ENCODE measurements at places on chromosomes 3 and 15. TPM values are rescaled to one million over a fixed set of nuclear protein-coding genes. Genes with fewer than 3 reads are reported as not detected.

DNA sequence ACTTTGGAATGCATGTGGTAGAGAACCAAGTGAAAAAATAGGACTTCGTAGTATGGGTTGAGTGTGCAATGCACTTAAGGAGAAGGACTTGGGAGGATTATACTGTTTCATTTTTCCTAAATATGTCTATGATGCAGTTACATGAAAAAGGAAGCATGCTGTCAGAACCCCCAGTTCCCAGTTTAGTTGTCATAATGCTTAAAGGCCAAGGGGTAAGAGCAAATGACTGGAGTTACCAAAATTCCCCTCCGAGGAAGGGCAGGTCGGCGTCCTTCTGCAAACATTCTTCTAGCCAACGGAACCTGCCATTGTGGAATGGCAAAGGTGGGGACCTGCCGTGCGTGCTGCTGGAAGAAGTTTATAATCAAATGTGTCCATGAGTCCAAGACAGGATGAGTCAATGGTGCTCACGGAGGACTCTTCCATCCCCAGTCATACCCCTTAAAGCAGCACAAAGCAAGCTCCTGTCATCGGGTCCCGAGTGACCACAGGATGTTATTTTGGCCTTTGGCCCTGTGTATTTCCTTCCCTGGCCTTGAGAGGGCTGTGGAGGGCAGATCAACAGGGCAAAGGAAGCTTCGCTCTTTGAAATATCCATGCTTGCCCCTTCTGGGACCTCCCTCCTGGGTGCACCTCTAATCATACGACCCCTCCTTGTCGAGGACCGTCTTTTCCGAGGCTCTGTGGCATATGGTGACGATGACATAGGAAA is 93.2 kb downstream of the SLCO3A1 start:
- DNase-seq: no peak

DNA sequence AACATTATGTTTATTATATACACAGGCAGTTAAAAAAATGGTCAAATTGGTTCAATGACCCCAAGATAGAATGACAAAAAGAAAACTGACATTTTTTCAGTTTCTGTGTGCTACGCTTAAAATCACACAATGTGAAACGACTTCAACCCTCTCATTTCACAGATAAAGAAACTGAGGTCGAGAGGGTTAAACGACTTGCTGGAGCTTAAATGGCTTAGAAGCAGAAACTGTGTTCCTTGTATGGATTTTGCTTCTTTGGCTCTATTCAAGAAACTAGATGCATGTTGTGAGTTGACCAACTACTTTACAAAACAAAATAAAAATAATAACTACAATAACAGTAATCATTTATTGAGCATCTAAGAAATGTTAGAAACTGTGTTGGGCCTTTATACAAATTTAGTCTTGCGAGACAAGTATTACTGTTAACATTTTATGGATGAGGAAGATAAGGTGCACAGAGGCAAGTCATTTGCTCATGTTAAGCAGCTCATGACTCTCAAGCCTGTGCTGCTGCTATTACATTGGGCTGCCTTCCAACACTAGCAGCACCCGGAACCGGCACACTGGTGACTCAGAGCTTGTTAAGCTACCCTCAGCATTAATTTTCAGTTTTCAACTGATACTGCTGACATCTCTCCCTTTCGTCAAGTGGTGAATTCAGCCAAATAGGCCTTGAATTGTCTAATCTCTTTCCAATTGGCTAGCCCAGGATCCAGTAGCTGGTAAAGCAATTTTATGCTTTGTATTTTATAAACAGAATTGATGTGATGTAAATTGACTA is 487.6 kb downstream of the NAALADL2 start:
- no peak for DNase-seq

DNA sequence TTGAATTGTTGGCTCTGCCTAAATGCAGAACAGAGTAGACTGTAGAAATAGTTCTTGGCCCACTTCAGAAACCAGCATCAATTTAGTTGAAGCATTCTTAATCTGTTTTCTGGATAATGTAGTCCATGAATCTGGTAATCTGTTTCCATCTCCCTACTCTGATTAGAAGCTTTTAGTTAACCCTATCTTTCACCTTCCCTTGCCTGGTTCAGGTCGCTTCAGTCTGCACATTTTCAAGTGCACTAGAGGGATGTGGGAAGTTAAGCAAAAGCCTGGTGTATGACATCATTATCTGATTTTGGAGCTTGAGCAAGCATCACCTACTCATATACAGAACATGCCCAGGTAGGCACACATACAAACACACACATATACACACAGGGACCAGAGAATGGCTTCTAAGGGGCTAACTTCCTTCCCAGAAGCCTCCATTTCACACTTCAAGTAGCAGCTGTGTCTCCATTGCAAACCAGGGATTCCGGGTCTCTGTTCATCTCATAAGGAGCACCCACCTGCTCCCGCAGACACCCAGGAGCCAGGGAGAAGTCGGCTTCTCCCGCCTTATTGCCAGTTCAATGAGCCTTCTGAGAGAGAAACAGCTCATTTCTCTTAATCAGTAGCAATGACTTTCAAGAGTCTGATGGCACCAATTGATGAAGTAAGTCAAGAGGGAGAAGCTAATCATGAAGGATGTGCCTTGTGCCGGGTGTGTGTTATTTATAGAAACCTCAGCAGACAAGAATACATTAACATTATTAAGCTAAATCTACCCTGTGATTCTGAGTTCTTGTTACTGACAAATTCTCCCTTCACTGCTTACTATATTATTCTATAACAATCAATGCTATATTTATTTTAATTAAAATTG is 347.9 kb upstream of the STAC start:
- DNase-seq: no peak

GRCh38 chr15:35358824-35359223 is 187.1 kb downstream of the DPH6 start:
- no peak for DNase-seq

GRCh38 chr15:31727612-31728011 is 302.7 kb upstream of the CHRNA7 start:
- no peak for DNase-seq

GRCh38 chr3:44108481-44108880 is 133.2 kb upstream of the TOPAZ1 start:
- no peak for DNase-seq

DNA sequence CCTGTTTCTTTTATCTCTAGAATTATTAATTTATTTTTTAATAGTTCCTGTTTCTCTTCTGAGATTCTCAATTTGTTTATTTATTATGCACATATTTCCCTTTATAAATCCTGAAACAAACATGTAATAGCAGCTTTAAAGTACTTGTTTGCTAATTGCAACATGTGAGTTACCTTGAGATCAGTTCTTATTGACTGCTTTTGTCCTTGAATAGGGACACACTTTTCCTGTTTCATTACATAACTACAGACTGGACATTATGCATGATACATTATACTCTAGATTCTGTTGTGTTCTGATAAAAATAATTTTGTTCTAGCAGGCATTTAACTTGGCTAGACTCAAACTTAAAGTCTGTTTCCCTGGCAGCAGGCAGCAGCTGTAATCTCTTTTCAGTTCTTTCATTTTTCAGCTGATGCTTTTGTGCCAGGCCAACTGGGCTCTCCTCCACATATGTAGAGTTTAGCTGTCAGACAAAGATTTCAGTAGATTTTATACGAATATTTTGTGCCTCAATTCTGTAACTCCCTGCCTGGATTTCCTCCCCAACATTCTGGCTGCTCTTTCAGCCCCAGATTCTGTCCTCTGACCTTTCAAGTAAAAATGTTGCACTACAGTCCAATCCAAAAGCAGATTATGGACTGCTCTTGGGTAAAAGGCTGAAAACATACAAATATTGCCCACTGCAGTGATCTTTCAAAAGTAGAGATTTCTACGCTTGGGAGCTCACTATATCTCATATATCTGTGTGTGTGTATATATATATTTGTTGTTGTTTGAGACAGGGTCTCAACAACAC is 41.9 kb downstream of the PCOLCE2 start:
- no peak for DNase-seq

GRCh38 chr15:52674831-52675230 is 4.4 kb downstream of the ATOSA start:
- DNase-seq: no peak

GRCh38 chr3:133452641-133453319 is 52.9 kb downstream of the BFSP2 start:
- DNase-seq: no peak

DNA sequence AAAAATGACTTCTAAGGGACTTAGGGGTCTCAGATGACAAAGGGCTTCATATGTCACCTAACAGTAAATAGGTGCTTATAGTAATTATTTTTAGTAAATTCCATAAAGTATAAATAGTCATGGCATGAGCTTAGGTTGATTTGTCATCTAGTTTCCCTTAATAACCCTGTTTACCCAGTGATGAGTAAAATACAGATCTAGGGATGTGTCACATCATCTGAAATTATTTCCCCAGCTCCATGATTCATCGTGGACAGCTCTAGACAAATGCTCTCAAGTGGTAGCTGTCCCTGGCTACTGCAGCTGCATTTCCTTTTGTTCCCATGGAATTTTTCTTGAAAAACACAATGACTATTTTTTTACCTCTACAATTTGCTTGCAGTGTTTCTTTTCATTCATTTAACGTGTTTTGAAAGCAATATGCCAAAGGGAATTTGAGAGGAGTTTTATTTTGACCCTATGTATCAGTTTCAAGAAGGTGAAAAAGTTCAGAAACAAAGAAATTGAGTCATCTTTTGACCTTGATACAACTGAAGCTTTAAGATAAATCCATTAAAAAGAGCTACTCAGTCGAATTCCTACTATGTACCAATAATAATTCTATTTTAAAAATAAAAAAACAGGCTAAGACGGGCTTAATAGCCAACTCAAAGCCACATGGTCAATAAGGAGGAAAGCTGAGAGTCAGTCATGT is 241.6 kb downstream of the KCNMB2 start:
- DNase-seq: no peak

GRCh38 chr3:25438791-25439555 is 10.9 kb downstream of the RARB start:
- DNase-seq: no peak

DNA sequence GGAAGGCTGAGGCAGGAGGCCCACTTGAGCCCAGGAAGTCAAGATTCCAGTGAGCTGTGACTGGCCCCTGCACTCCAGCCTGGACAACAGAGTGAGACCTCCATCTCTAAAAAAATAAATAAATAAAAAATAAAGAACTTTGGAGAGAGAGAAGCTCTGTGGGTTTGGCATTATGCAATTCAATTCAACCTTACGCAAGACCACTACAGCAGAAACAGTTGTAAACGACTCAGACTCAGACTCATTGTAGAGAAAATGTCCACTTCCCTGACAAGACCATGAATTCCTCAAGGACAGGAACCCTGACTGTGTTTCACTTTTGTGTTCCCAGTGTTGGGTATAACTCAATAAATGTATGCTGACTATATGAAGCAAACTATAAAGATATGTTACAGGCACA is 90.3 kb upstream of the C3orf80 start:
- DNase-seq: no peak

DNA sequence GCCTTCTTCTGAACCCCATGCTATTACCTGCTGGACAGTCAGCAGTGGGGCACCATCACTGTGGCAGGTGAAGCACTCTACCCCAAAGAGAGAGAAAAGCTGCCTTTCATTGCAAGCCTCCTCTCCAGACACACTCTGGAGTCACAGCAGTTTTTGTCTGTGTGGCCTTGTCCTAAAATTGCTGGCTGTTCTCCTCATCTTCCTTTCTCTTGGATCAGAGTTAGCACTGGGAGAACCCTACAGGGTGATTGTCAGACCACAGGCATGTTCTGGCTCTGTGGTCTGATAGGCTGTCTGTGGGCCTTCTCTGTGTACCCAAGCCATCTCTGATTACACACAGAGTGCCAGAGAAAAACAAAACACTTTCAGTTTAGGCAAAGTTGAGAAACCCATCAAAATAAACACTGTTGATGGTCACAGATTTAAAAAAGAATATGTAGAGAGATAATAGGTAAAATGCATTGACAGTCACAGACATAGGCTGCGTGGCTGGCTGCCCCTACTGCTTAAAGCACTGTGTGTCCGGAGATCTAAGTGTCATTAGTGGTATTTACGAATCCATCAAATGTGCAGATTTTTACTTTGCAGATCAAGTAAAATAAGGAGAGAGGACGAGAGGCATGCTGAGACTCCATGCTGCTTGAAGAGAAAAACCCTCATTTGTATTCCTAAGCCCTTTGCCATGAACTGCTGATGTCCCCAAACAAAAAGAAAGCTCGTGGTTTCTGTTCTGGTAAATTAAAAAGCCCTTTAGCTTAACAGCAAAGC is 689.9 kb downstream of the TUSC7 start:
- no peak for DNase-seq

GRCh38 chr15:80151148-80151547 is 1.7 kb upstream of the FAH start:
- DNase-seq: no peak

DNA sequence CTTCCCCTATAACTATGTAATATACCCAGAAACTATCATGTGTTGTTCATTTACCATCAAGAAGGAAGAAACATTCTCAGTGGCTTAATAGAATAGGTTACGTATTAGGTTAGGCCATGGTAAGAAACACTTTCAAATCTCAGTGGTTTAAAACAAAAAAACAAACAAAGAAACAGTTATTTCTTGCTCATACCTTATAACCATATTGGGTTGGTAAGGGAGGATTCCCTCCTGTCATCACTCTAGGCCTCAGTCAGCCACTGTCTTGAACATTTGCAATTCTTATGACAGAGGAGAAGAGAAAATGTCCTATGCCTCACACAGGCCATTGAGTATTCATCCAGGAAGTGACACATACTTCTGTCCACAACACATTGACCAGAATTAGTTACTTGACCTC is 727.7 kb upstream of the NECTIN3 start:
- DNase-seq: no peak

DNA sequence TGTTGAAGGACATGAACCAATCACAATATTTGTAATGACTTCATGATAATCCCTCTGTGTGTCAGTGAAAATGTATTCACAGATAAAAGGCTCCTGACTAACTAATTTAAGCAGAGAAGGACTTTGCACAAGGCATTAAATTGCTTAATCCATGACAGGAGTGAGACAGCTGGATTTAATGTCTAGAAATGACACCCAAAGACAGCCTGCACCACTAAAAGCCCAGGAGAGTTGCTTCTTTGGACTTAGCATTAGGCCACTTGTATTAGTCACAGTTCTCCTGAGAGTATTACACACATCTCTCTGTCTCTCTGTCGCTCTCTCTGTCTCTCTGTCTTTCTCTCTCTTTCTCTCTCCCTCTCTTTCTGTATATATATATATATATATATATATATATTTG is 180.4 kb downstream of the GOLGA8K start:
- DNase-seq: no peak

DNA sequence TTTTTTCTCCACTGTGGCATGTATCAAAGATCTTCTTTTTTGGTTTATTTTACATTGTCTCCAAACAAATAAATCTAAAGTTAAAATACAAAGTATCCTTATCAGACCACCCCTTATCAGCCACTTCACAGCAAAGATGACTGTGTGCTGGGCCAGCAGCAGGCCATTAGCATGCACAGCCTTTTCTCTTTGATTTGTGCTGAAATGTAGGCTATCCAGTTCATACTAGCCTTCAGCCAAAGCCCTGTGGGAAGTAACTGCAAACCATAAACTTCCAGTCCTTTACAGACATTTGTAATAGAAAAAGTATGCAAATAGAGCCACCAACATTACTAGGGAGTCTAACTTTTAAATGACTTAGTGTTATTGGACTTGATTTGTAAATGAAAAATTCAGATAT is 816.3 kb downstream of the FHIT start:
- no peak for DNase-seq

- DNase-seq: no peak
These were observed 21.3 kb downstream of the GPR15 start for GRCh38 chr3:98553021-98553563.

- no peak for DNase-seq
These were observed 7.2 kb downstream of the GHRL start for GRCh38 chr3:10285272-10286132.

Gene EPHA3
- 13.7 TPM for polyA plus RNA-seq

Gene DOCK3
- polyA plus RNA-seq: 2.5 TPM

Gene H1-8
- not detected for polyA plus RNA-seq

Gene GOLGA8H
- 1.2 TPM for polyA plus RNA-seq

Gene GTF2E1
- 14.6 TPM for polyA plus RNA-seq

Gene XCR1
- 0.80 TPM for polyA plus RNA-seq
